ENCODE measurements at places on chromosomes 12 and 14. TPM values are rescaled to one million over a fixed set of nuclear protein-coding genes. Genes with fewer than 3 reads are reported as not detected.

KRT6C gene
- total RNA-seq, result not detected

GRCh38 chr12:12323591-12323990 lies 26.5 kb downstream of the MANSC1 start:
- H3K27me3 ChIP-seq, result no peaks in the 10 kb centered on the region
- H3K4me3 ChIP-seq, result no peak overlapping the region
- H3K36me3 ChIP-seq, result no peaks in the 10 kb centered on the region
- H3K27ac ChIP-seq, result no peak overlapping the region
- H3K4me1 ChIP-seq, result no peaks in the 10 kb centered on the region

DNA sequence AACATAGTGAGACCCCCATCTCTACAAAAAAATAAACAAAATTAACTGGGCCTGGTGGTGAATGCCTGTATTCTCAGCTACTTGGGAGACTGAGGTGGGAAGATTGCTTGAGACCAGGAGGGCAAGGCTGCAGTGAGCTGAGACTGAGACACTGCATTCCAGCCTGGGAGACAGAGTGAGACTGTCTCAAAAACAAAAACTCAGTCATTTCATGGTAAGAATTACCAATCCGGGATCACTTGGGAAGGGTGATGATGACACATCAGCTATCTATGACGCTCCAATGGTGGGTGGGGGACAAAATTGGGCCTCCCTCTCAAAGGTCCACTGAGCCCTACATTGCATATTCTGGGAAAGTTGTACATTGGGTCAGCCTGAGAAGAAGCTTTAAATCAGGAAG lies 47.7 kb downstream of the SERPINA3 start:
- H3K4me1 ChIP-seq, result no peaks in the 10 kb centered on the region
- no peak for DNase-seq
- H3K27me3 ChIP-seq, result no peaks in the 10 kb centered on the region
- no peaks in the 10 kb centered on the region for H3K36me3 ChIP-seq
- H3K27ac ChIP-seq, result no peak overlapping the region
- H3K4me3 ChIP-seq, result no peak overlapping the region

GRCh38 chr14:34256223-34256622 lies 205.8 kb downstream of the SPTSSA start:
- H3K4me3 ChIP-seq, result no peak overlapping the region
- no peaks in the 10 kb centered on the region for H3K36me3 ChIP-seq
- no peak overlapping the region for H3K27ac ChIP-seq
- H3K4me1 ChIP-seq, result peaks cover 24% of the 10 kb centered on the region

DNA sequence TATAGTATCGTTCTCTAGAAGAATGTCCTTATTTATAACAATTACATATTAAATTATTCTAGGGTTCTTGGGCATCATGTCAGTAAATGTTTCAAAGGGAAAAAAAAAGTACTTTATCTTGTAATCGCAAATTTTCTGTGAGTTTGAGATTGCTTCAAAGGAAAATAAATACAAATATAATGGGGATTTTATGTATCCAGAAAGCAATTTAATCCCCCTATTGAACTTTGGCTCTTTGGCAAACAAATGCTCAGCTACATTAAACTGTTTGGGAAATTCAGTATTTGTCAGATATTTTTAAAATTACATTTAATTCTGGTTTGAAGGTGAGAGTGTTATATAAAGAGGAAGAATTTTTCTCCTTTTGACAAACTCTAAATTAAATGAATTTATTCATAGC lies 8.0 kb downstream of the ACSS3 start:
- H3K27me3 ChIP-seq, result no peaks in the 10 kb centered on the region
- H3K36me3 ChIP-seq, result no peaks in the 10 kb centered on the region
- H3K27ac ChIP-seq, result no peak overlapping the region
- no peak for DNase-seq
- no peaks in the 10 kb centered on the region for H3K4me1 ChIP-seq

DNA sequence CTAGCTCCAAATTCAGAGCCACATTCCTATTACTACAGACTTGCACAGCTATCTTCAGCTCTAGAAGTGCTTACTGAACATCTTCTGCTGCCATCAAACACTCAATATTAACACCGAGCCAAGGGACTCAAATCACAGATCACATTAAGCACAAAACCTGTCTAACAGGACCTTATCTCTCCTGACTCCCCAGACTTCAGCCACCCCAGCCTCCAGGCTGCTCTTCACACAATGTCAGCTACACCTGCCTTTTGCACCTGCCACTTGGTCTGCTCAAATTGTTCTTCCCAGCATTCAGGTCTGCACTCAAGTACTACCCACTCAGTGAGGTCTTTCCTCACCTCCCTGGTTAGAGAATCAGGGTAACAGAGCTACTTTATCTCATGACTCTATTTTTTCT lies 57.1 kb downstream of the GALC start:
- H3K4me3 ChIP-seq, result no peak overlapping the region
- DNase-seq, result no peak
- no peaks in the 10 kb centered on the region for H3K4me1 ChIP-seq
- no peak overlapping the region for H3K27ac ChIP-seq
- peaks cover 32% of the 10 kb centered on the region for H3K36me3 ChIP-seq

DCN gene
- 2,089 TPM for total RNA-seq

DNA sequence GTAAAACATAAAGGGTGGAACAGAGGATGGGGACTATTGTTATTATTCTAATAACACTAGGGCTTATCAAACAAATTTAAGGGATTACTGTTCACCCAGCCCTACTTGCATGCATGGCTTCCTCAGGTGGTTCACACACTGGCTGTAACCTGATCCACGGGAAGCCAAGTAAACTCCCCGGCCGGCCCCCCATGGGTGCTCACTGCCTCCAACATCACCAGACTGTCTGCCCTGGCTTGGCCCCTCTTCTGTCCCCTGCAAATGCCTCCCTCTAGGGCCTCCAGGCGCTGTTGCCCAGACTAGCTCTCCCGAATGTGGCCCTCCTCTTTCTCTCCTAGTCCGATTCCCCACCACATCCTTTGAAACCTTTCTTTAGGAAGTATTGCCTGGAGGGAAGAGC lies 18.6 kb downstream of the FAIM2 start:
- no peak for DNase-seq
- no peak overlapping the region for H3K27ac ChIP-seq
- no peak overlapping the region for H3K4me3 ChIP-seq
- no peaks in the 10 kb centered on the region for H3K4me1 ChIP-seq
- peaks cover 37% of the 10 kb centered on the region for H3K27me3 ChIP-seq
- H3K36me3 ChIP-seq, result no peaks in the 10 kb centered on the region

STX2 gene
- 51.3 TPM for total RNA-seq

GRCh38 chr12:128797119-128798118 lies 26.3 kb downstream of the SLC15A4 start:
- H3K27ac ChIP-seq, result no peak overlapping the region
- no peak overlapping the region for H3K4me3 ChIP-seq
- H3K36me3 ChIP-seq, result peaks cover 69% of the 10 kb centered on the region
- DNase-seq, result no peak

- no peak for DNase-seq
- H3K4me3 ChIP-seq, result no peak overlapping the region
- no peaks in the 10 kb centered on the region for H3K27me3 ChIP-seq
- no peak overlapping the region for H3K27ac ChIP-seq
- peaks cover 17% of the 10 kb centered on the region for H3K4me1 ChIP-seq
Measured at GRCh38 chr14:105163040-105163742, 5.4 kb downstream of the JAG2 start.

GRCh38 chr14:100588671-100589070 lies 1.5 kb upstream of the BEGAIN start:
- H3K27ac ChIP-seq, result no peak overlapping the region
- peaks cover 19% of the 10 kb centered on the region for H3K4me1 ChIP-seq
- H3K27me3 ChIP-seq, result no peaks in the 10 kb centered on the region
- DNase-seq, result no peak
- H3K36me3 ChIP-seq, result no peaks in the 10 kb centered on the region
- no peak overlapping the region for H3K4me3 ChIP-seq

DNA sequence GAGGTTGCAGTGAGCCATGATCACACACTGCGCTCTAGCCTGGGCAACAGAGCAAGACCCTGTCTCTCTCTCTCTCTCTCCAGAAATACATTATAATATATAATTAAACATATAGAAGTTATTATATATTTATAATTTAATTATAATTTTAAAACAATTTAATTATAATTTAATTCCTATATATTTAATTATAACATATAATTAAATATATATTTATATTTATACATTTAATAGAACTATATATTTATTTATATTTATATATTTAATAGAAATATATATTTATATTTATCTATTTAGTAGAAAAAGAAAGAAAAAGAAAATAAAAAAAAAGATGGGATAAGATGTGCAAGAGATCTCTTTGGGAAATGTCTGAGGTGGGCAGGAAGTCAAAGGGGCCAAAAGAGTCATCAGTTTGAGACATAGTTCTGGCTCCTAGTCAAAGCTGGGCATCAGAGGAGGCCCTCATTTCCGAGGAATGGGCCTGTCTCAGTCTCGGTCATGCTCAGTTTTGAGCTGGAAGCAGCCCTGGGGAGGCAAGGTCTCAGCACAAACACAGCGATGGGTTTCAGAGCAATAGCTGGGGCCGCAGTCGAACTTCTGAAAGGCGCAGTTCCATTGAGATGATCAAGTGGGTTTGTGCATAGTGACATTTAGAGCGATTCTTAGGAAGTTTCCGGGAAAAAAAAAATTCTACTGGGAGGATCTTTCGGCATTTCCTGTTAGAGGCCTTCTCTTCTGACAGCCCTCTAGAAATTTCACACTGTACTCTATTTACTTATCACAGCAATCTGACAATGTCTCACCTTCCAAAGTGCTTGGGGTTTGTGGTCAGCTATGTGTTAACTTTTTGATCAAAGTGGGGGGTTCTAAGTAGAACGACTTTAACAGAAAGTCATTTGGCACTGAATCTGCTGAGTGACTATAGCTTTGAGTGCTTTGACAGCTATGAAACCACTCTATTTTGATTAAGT lies 58.7 kb upstream of the GZMB start:
- H3K27ac ChIP-seq, result no peak overlapping the region
- peak; percentile 55 for DNase-seq
- no peaks in the 10 kb centered on the region for H3K4me1 ChIP-seq
- H3K27me3 ChIP-seq, result no peaks in the 10 kb centered on the region

P2RX7 gene
- total RNA-seq, result 3.7 TPM

- DNase-seq, result no peak
- H3K27me3 ChIP-seq, result no peaks in the 10 kb centered on the region
- no peaks in the 10 kb centered on the region for H3K4me1 ChIP-seq
- no peak overlapping the region for H3K4me3 ChIP-seq
Measured at GRCh38 chr12:105357162-105357691, 26.7 kb downstream of the C12orf75 start.

PELI2 gene
- 16.3 TPM for total RNA-seq

DNA sequence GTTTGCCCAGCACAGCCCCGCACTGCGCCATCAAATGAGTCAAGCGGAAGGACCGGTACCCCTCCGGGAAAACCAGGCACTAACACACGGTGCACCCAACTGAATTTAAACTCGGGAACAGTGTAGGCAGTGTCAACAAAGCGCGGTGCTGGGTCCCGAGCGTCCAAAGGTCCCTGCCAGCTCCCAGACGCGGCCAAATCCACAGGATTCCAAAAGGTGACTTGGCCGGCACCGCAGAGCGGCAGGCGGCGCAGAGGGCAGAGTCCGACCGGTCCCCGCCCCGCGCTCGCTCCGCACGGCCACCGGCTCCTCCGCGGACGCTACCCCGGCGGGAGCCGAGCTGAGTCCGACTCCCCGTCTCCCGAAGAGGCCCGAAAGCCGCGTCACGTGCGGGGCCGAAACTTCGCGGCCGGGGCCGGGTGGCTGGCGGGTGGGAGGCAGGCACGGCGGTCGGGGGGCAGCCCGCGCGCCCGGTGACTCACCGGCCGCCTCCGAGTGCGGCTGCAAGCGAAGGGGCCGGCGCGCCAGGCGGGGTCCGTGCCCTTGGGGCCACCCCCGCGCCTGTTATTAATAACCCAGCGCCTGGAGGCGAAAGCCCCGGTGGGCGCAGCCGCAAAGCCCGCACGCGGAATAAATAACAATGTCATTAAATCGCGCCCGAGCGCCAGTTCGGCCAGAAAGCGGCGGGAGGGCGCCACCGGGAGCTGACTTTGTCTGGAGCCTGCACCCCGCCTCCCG lies 863 bp downstream of the DENND5B start:
- H3K4me3 ChIP-seq, result peak overlapping the region; percentile 95
- DNase-seq, result no peak
- H3K4me1 ChIP-seq, result peaks cover 30% of the 10 kb centered on the region
- no peaks in the 10 kb centered on the region for H3K27me3 ChIP-seq
- H3K27ac ChIP-seq, result peak overlapping the region; percentile 97

- H3K4me1 ChIP-seq, result peaks cover 53% of the 10 kb centered on the region
- no peak for DNase-seq
- H3K36me3 ChIP-seq, result no peaks in the 10 kb centered on the region
- H3K27ac ChIP-seq, result peak overlapping the region; percentile 8
Measured at GRCh38 chr14:59301354-59301753, 112.9 kb downstream of the DAAM1 start.

DNA sequence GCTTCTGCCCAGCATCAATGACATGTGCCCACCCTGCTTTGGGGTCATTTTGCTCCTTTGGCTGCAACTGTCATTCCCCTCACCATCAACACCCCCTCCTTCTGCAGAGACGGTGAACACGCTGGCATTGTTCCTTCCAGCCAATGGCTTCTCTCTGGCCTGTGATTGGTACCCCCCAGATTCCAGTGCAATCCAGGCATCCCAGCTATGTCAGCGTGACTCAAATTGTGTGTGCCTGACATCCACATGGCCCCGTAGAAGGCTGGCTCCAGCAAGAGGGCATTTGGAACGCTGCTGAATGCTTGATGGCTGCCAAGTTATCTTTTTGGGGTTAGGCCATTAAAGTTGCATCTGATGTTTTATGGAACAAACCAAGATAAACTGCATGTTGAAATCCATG lies 21.0 kb upstream of the CCND2 start:
- no peaks in the 10 kb centered on the region for H3K36me3 ChIP-seq
- H3K27ac ChIP-seq, result no peak overlapping the region
- DNase-seq, result peak; percentile 17
- no peak overlapping the region for H3K4me3 ChIP-seq
- no peaks in the 10 kb centered on the region for H3K27me3 ChIP-seq
- no peaks in the 10 kb centered on the region for H3K4me1 ChIP-seq

DNA sequence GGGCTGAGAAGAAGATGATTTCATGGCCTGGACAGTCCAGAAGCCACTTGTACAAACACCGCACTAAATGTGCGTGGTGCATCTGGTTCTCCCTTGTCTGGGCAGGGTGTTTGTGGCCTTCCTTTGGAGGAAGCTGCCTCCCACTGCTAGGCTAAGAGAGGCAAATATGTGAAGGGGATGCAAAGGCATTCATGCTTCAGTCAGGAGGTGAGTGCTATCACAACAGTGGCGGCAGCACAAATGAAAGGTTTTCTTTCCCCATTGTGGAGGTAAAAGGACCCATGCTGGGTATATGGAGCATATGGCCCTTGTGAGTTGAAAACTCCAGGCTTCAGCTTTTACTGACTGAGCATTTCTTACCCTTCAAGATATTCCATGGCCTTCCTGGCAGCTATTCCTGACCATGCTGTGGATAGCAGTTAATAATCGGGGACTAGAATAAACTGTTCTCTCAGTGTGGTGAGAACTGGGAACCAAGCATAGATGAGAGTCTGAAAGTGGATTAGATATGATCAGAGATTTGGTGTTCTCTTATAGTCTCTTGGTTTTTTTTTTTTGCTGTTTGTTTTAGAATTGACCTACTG lies 69.9 kb downstream of the MYRFL start:
- DNase-seq, result no peak
- no peaks in the 10 kb centered on the region for H3K36me3 ChIP-seq
- H3K27me3 ChIP-seq, result no peaks in the 10 kb centered on the region
- H3K4me3 ChIP-seq, result no peak overlapping the region
- H3K4me1 ChIP-seq, result peaks cover 8% of the 10 kb centered on the region
- no peak overlapping the region for H3K27ac ChIP-seq

Data from esophagus muscularis mucosa (tissue), 4 donors.